Activated T-helper 17 cell treated with anti-CD3 and anti-CD28 coated beads, Interleukin-2, amount 50 U/mL, for 72 hours (primary cell): ENCODE measurements at places on chromosomes 4 and X.

DNA sequence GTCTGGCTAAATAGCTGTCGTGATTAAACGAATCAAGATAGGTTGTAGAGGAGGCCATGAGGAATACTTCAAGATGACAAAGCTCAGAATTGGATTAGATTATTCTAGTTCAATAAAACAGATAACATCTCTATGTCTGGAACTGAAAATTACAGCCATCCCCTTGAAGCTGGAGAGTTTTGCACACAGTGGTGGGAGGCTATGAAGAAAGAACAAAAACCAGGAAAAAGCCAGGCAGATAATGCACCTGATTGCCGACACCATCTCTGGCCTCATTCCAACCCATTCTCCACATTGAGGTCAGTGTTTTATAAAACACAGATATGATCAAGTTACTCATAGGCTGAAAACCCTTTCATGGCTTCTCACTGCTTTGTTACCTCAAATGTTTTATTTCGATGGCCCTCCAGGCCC is 188.3 kb downstream of the RASL11B start:
- ATAC-seq: no peak

- ATAC-seq: no peak
Observed at GRCh38 chrX:130393451-130394074, 8.1 kb upstream of the GPR119 start.

DNA sequence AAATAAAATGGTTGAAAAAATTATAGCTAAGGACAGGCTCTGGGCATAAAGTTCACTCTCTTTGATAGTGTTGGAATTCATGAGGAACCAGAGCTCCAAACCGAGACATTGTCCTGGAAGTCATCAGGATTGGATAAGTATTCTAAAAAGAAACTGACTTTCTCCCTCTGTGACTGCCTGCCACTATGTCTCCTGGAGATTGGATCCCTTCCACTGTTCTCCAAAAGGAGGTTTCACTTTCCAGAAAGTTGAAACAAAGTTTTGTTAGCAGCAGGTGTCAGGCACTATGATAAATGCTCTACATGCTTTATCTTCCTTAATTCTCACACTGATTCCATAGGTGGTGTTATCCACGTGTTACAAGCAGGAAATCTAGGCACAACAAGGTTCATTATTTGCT is 16.8 kb downstream of the BANK1 start:
- ATAC-seq: no peak

GRCh38 chr4:142065086-142065647 is 428.8 kb downstream of the IL15 start:
- ATAC-seq: no peak

GRCh38 chr4:158796370-158797140 is 27.7 kb downstream of the FNIP2 start:
- peak; percentile 52 for ATAC-seq

DNA sequence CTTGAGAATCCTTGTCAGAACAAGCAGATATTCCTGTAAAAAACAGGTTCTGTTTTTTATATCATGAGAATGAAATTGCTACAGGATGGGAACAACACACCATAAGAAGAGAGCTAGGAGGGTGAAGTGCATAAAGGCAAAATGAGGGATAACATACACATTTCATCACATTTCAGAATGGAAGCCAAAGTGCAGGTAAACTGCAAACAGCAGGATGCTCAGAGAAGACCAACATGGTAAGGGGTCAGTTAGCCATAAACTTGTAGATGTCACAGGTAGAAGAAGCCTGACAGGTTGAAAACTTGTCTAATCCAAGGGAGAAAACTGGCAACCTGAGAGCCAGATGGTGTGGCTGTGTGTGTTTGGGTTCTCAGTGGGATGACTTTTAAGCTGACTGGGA is 88.9 kb upstream of the FAT1 start:
- ATAC-seq: no peak
